ENCODE measurements at places on chromosomes 4 and X. TPM values are rescaled to one million over a fixed set of nuclear protein-coding genes. Genes with fewer than 3 reads are reported as not detected.

DNA sequence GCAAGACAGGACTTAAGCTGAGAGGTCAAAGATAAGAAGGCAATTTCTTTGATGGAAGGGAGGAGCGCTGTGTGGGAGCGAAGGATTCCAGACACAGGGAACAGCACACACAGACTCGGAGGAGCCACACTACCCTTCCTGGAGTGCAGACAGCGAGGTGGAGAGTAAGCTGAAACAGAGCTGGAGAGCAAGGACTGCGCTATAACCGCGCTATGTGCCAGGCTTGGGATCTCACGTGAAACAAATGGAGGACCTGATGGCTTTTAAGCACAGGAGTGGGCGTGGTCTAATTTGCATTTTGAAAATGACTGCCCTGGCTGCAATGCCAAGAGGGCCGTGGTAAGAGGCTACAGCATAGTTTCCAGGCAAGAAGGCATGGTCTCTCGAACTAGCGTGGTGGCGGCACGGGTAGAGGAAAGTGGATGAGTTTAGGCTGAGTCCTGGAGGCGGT, 113.9 kb upstream of the SORBS2 start:
- DNase-seq = no peak

Gene ARMCX6
- total RNA-seq = 10.5 TPM

Gene CXorf51B
- not detected for total RNA-seq

Gene GDI1
- total RNA-seq = 57.7 TPM

Gene NDUFC1
- total RNA-seq = 102 TPM

DNA sequence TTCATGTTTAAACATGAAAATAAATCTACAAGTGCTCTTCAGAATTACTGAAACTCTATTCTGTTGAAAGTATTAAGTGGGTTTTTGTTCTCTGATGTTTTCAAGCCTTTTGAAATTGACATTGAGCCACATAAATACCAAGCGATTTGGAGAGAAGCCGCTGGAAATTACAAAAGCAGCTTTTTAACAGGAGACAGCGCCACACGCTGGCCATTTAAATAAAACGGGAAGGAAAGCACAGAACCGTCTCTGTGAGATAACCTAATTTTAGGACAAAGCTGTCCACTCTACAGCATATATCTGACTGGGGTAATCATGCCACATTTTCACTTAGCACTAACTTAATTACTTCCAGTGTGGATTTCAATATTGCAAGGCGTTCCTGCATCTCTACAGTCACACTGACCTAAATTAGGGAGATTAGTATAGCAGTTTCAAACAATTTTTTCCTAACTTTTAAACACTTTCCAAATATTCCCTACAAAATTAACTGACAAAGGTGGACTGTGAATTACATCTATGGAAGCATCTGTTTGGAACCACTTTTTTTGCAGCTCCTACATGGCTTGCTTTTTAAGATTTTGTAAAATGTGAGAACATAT, 6.8 kb upstream of the ANOS1 start:
- DNase-seq = peak; percentile 39

- no peak for DNase-seq
Measured at GRCh38 chr4:36551697-36552214, 270.3 kb downstream of the DTHD1 start.

Gene GPR82
- not detected for total RNA-seq

DNA sequence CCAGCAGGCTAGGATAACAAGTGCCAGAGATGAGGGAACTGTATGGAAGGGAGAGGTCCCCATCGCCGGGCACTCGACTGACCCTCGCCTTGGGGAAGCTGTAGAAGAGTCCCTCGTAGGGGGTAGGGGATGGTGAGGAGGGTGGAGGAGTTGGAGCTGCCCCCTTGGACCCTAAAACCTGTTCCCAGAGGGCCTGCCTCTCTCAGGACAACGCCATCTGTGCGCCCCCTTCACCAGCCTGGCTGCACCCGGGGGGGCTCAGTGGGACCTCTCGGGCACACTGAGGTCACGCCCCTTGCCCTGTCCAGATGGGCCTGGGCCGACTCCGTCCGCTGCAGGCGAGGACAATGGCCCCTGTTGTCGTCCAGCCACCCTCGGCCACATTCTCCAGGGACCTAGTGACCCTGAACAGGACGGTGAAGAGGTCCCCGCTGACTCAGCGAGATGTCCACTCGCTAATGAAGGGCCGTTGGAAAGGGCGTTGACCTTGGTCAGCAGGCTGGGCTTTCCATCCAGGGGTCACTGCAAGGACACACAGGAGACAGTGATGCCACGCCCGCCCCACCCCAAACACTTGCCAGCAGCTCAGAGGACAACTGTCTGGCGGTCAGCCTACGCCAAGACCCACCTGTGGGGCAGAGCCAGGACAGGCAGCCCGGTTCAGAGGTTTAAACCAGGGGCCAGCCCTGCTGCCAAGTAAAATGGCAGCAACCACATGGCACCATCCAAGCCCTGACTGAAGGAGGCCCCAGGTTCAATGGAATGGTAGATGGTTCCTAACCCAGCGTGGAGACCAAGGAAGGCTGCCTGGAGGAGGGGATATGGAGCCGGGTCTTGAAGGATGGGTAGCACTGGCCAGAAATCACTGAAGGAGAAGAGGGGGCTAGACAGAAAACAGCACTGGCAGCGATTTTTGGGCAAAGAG, 51.2 kb downstream of the HMX1 start:
- DNase-seq = no peak

Gene NR0B1
- total RNA-seq = not detected

Data from psoas muscle (tissue), 8 donors.